ENCODE measurements at places on chromosomes 3 and 15. TPM values are rescaled to one million over a fixed set of nuclear protein-coding genes. Genes with fewer than 3 reads are reported as not detected.

The CYP19A1 gene
- polyA plus RNA-seq, result not detected

The DCLK3 gene
- polyA plus RNA-seq, result not detected

The ATP13A4 gene
- polyA plus RNA-seq, result 0.12 TPM

The ADAMTSL3 gene
- polyA plus RNA-seq, result not detected

The KIF7 gene
- not detected for polyA plus RNA-seq

The DUOXA2 gene
- not detected for polyA plus RNA-seq

Data from naive thymus-derived CD4-positive, alpha-beta T cell (primary cell).